AG09319 (cell line): ENCODE measurements at places on chromosomes 11 and 22.

DNA sequence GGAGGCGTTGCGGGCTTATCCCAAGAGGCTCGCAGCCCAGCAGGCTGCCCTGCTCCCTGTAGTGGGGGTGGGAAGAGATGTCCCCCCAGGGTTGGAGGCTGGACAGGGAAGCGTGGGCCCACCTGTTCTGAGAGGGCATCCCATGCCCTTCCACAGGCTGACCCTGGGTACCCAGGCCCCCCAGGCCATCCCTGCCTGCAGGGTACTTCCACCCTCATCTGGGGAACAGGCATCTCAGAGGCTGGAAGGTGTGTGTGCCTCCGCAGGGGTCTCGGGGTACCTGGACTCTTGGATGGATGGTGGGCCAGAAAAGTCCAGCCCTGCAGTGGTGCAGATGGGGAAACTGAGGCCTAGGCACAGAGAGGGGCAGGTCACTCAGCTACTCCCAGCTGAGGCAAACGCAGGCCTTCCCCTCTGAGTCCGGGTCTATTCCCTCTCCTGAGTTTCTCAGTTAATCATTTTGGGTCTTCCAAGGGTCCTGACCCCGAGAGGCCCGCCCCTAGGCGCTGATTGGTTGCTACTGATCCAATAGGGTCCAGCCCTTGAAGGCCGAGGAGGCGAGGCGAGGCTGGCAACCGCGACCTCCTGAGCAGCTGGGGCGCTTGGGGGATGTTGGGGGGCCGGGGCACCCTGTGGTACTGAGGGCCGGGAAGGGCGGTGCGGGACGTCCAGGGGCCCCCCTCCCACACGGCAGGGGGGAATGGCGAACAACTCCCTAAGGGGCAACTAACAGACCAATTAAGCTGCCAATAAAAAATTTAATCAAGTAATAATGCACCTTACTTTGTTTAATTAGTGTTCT, 23.8 kb downstream of the FLRT1 start:
- DNase-seq, result no peak

- DNase-seq, result no peak
Measured at GRCh38 chr22:27935897-27936296, 16.8 kb upstream of the PITPNB start.

GRCh38 chr11:70089631-70090030, 11.5 kb downstream of the ANO1 start:
- DNase-seq, result no peak

- DNase-seq, result no peak
Measured at GRCh38 chr11:84224042-84224441, 937.9 kb upstream of the CCDC90B start.

- no peak for DNase-seq
Measured at GRCh38 chr11:3859373-3859881, 4.0 kb downstream of the STIM1 start.

- DNase-seq, result no peak
Measured at GRCh38 chr22:18148293-18148965, 1.5 kb upstream of the USP18 start.

DNA sequence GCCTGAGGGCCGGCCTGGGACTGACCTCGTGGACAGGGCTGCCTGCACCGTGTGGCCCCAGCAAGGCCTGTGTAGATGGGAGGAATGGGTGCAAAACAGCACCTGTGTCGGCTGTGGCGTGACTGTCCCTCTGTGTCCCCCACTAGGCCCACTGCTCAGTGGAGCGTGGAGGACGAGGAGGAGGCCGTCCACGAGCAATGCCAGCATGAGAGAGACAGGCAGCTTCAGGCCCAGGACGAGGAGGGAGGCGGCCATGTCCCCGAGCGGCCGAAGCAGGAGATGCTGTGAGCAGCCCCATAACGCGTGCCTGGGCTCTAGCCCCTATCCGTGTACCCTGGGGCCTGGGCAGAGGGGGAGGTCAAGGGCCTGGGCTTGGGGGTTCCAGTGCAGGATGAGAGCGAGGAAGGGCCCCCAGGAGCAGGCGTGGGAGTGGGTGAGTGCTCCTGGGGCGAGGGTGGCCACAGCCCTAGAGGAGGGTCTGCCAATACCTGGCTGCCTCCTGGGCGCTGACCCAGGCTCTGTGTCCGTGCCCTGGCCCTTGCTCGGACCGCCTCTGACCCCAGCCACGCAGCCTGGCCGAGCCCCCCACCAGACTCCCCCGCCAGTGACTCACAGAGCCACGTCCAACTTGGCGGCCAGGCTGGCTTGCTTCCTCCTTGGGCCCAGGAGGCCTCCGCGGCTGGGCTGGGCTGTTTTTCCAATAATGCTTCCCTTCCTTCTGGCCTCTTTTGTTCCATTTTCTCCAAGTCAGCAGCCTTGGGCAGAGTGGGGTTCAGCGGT, 11.6 kb downstream of the PRR33 start:
- no peak for DNase-seq

DNA sequence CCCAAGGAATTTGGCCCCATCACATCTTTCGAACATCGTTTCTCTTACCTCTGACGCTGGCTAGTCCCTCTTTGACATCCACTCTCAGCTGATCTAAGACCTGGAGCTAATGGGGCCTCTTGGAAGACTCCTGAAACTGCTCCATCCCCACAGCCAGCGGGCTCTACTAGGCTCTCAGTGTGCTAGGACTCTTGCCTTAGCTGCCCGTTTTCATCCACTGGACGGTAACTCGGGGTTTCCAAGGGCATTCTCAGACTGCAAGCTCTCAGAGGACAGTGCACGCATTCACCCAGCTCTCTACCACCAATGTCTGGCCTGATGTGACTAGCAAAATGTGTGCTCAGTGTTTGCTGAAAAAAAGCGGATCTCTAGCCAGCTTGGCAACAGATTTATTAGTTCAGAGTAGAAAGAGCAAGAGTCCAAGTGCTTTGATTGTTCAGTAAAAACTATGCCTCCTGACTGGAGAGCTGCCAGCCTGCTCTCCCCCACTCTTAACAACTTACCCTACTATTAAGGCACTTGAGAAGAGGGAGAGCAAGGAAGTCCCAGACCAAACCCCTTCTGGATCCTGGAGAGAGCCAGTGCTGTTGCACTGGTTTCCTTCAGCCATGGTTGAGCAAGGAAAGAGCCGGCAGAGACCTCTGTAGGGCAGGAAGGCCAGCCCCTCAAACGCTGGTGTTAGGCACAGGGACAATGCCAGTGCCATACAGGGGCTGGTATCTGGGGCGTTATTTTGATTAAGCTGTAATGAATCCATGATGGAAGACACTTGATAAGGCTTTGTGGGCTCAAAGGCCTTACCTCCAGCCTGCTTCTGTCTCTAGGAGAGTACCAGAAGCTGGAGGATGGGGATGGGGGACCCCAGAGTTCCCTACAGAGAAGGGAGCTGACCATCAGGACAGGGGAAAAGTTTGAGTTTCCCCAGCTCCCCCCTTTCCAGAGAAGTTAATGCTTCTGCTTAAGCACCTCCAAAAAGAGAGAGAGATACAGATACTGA, 9.2 kb downstream of the RELA start:
- DNase-seq, result no peak

- DNase-seq, result no peak
Measured at GRCh38 chr11:94400050-94400449, 1.2 kb downstream of the GPR83 start.
